Inflammatory macrophage treated with lipopolysaccharide for 4 hours (primary cell): ENCODE measurements at places on chromosomes 3 and 15.

DNA sequence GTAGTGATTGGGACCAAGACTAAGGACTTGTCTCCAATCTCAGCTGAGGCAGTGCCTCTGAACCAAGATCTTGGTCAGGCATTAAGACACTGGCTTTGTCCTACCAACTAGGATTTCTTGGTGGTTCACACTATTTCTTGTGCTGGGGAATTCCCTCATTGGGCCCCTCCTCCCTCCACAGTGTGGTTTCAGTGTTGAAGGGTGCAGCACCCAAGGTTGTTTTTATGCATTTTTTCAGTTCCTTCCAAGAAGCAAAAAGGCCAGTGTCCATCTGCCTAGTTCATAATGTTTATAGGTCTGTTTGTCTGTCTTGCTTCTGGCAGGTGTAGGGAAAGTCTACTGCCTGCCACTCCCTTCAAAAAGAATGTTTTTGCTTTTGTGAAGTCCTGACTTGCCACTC is 10.6 kb upstream of the ITPKA start:
- DNase-seq = peak; percentile 43

DNA sequence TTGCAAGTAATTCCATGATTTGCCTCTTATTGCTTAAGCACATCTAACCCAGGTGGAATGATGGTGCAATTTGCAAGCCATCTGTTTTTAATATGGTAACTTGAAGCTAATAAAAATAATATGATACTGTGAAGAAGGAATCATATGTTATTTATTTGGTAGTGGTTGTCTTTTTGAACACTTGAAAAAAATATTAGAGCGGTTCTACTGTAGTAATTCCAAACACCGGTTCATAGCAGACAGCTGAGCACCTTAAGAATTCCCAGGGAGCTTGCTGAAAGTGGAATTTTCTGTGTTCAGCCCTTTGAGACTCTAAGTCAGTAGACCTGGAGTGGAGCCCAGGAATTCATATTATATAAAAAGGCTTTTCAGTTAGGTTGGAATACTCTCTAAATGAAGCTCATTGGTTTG is 687.4 kb downstream of the EDEM1 start:
- no peak for DNase-seq

DNA sequence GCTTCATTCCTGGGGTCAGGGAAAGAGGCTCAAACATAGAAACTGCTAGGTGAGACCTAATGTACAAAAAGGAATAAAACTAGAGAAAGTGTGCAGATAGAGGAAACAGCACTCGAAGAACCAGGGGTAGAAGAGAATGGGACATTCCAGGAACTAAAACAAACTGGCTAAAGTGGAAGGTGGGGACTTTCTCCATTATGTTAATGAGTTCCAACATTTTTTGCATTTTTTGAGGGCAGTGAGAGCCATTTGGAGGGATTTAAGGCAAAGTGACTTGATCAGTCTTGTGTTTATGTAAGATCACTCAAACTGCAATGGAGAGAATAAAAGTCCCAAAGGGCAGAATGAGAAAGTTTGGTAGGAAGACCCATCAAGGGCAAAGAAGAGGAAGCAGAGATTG is 20.6 kb upstream of the SLC4A7 start:
- no peak for DNase-seq

DNA sequence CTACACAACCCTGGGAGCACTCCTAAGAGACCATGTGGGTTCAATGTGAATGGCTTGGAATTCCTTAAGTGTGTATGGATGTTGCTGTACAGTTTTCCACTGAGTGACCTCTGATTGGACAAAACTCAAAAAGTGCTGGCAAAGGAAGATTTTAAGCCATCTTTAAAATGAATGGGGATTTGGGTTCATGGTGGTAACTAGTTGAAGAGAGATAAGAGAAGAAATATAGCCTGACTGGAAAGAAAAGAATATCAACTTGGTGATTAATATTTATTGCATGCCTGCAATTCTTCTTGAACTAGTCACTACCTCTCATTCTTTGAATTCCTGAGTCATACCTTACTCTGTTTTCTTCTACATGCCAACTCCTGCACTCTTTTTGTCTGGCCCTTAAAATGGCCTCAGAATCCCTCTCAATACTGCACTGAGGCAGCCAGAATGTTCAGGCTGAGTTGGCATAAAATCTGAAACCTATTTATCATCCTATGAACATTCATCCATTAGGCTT is 124.7 kb downstream of the RPL22L1 start:
- no peak for DNase-seq

DNA sequence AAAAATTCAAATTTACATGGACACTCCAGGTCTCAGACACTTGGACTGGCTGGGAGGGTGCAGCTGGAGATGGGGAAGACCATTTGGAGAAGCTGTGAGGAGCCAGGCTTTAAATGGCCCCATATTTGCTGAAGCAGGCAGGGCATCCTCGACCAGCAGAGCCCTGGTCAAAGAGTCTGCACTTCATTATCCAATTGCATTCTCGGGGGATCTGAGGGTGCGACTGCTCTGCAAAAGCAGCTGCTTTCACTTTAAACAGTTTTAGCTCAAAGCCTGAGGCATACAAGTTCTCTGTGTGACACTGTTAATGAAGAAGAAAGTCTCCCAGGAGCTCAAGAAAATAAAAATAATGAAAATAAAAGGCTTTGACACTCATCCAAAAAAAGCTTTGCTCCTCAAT is 98.0 kb upstream of the SLC25A36 start:
- DNase-seq = no peak
